CD4-positive, alpha-beta T cell treated with Interleukin-17A for 4 hours (primary cell): ENCODE measurements at places on chromosomes 11 and 22.

DNA sequence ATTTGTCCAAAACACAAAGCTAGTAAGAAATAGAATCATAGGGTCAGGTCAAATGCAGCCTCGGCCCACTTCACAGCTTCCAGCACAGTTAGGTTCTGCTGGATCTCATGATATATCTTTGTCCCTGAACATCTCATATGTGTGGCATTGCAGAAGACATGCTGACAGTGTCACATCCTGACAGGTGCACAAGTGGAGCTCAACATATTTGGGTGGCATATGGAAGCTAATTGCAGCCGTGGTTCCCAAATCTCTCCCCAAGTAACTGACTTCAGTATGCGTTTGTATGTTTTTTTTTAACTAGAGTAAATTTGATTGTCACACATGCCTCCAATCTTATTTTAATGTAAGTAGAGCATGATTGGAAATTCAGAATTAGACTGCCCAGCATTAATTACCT lies 33.4 kb downstream of the NAV2 start:
- DNase-seq = no peak

GRCh38 chr11:60970369-60970774 lies 1.1 kb upstream of the CD6 start:
- DNase-seq = peak; percentile 88

DNA sequence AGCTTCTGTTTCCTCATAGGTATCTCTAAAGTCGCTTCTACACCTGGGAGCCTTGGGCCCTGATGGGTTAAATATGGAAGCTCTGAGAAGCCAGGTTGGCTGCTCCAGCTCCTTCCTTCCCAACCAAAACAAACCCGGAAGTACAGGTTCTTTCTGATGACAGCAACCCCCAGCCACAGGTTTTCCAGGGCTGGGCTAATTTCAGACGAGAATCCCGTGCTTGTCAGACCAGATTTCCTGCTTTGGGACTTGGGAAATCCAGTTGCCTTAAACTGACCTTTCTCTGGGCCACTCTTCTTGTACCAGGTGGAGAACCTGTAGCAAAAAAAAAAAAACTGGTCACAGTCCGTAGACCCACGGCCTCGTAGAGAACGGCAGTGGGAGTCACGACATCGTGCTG lies 51.9 kb downstream of the RBX1 start:
- no peak for DNase-seq

DNA sequence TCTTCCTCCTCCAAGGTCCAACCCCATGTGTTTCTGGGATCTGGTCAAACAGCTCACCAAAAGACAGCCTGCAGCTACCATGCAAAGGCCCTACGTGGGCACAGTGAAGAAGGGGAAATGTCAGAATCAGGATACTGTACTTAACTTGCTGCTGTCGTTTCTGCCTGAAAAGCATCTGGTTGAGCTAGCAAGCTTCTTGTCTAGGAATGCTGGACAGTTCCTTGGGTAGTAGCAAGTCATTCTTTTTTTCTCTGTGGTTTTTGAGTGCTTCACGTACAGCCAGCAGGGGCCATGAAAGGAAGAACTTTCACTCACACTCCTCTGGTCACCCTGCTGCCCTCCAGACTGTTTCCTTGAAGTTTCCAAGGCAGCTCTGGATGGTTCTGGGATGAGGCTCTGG lies 24.7 kb downstream of the RCOR2 start:
- DNase-seq = no peak

DNA sequence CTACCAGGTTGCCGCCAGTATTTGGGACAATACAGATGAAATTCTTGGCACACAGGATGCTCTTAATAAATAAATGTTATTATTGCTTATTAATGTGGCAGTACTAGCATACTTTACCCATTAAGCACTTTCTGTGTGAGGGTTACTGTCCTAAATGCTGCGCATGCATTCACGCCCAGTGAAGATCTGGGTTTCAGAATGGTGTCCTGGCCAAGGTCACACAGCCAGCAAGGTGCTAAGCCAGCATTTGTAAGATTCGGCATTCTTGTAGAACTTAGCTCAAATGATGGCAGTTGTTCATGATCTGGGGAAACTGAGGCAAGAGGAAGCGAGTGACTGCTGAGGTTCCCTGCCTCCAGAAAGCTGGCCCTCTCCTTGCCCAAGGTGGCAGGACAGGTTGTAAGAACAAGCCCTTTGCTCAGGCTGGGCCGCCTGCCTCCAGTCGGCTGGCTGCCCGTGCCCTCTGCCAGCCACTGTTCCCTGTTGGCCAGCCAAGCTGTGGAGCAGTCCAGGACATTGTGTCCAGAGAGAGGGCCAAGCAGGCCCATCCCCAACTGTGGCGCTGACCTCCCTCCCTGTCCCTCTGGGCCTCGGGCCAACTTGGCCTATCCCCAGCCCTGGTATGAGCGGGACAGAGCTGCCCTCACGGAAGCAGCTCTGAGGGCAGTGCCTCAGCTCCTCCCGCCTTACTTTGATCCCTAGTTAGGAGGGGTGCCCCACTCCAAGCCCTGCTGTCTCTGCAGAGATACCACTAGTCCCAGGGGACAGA lies 28.8 kb downstream of the TOB2 start:
- DNase-seq = no peak

DNA sequence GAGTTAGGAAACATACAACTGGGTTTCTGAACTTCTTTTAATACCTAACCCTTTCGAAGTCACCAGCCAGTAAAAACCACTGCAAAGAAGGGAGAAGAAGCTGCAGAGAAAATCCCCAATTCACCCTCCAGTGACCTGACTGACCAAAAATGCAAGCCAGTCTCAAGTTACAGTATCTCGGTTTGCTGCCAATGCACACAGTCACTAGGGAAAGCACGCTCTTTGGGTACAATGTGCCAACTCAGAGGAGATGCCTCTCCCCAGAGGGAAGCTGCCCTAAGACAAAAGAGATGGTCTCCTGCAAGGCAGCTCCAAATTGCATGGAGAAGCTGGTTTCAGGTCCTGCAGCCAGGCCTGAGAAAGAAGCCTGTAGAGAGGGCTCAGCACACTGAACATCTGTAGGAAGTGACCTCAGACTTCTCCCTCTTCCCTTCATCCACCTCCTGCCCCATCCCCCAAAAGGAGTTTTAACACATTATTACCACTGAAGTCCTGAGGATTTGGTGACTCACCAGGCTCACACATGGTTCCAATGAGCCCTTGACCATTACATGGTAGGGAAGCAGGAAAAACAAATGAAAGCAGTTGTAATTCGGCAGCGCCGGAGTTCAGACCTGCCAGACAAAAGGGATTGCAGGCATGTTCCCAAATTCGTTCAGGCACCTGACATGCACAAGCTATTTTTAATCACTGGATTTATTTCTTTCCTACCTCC lies 90.1 kb downstream of the ETS1 start:
- peak; percentile 21 for DNase-seq

GRCh38 chr11:18235394-18236334 lies 938 bp downstream of the SAA4 start:
- DNase-seq = no peak

- no peak for DNase-seq
Observed at GRCh38 chr22:33220476-33221080, 162.4 kb upstream of the SYN3 start.

DNA sequence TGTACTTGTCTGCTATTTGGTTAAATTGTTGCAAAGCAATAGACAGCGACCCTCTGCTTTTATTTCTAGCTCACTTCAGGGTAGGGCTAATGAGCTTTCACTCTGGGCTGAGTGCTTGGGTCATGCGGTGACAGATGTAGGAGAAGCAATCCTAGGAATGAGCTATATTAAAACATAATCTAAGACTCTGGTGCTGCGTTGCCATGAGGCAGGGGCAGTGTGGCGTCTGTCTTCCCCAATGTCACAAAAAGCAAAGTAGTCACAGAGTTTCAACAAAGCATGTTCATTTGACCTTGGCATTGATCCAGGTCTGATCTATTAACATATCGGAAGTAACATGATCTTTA lies 55.5 kb upstream of the GRAMD1B start:
- no peak for DNase-seq

- DNase-seq = no peak
Observed at GRCh38 chr11:124570160-124570559, 363 bp downstream of the OR8A1 start.

DNA sequence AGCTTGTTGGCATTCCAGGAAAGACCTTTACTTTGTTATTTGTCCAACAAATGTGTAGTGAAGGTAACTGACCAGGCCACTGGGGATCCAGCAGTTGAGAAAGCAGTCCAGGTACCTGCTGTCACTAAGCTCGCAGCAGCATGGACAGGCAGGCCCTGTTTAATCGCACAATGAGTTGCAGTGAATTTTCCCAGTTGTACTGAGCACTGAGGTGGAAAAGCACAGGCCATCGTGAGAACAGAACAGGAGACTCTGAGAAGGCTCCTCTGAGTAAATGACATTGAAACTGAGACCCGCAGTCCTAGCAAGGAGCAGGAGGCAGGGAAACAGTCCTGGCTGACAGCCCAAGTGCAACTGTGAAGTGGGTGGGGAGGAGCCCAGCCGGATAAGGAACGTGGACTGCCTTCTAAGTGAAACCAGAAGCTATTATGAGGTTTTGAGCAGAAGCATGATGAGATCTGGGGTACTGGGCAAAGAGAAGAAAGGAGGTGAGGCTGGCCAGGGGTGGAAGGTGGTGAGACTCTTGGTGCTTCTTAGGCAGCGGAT lies 39.8 kb upstream of the CDON start:
- no peak for DNase-seq

- DNase-seq = no peak
Observed at GRCh38 chr11:126722956-126723664, 277.5 kb downstream of the KIRREL3 start.

DNA sequence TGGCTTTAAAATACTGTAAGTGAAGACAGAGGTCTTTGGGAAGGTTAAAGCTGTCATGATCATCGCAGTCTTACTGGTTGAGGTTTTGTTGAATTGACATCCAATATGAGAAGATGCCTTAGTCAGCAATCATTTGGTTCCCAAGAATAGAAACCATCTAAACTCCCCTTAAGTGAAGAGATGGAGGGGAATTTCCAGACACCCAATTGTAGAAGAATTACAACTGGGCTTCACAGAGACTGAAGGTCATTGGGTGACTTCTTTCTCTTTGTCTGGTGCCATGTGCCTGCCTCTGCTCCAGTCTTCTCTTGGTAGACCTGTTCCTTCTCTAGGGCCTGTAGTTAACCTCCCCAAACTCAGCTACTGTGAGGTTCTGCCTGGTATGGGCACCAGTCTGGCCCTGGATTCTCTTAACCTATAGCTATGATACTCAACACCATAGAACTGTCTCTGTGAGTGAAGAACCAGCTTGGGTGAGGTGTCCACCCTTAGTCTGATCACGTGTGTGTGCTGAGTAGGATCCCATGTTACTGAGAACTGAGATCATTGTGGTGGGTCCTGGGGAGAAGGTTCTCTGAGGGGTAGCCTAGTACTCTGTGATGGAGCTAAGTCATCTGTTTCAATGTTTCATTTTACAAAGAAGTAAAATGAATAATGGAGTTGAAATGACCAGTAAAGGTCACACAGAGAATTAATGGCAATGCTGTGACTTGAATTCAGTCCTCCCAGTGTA lies 182.5 kb downstream of the CSNK2A3 start:
- no peak for DNase-seq
